ENCODE measurements at places on chromosomes 1 and 21. TPM values are rescaled to one million over a fixed set of nuclear protein-coding genes. Genes with fewer than 3 reads are reported as not detected.

The MMEL1 gene
- total RNA-seq = not detected

The FMO4 gene
- 2.3 TPM for total RNA-seq

The HFM1 gene
- 0.26 TPM for total RNA-seq

DNA sequence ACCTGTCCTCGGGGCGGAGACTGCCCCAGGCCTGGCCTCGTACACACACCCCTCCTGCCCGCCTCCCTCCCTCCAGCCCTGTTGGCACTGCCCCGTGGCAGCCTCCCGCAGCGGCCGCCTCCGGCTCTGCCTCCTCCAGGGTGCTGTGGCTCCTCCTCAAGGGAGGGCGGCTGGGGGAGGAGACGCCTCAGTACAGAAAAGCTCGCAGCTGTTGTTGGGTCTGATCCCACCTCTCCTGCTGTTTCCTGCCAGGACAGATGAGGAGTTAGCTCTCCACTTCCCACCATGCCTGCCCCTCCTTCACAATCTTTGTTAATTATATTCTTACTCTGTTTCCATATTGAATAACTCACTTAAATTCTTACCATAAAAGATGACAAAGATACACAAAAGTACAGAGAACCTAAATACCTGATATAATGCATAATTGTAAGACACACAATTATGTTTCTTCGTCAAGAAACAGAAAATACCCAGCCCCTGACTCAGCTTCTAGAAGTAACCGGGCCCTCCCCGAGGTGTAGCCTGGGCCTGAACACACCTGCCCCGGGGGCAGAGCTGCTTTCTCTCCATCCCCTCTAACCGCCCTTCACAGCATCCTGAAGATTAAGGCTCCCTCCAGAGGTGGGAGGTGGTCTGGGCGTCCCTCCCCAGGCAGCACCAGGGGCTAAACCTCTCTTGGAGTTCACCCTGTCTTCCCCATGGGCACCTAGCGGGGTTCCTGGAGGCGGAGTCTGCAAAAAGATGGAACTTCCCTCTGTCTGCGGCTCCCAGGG is 30.6 kb upstream of the COL6A1 start:
- DNase-seq = no peak

DNA sequence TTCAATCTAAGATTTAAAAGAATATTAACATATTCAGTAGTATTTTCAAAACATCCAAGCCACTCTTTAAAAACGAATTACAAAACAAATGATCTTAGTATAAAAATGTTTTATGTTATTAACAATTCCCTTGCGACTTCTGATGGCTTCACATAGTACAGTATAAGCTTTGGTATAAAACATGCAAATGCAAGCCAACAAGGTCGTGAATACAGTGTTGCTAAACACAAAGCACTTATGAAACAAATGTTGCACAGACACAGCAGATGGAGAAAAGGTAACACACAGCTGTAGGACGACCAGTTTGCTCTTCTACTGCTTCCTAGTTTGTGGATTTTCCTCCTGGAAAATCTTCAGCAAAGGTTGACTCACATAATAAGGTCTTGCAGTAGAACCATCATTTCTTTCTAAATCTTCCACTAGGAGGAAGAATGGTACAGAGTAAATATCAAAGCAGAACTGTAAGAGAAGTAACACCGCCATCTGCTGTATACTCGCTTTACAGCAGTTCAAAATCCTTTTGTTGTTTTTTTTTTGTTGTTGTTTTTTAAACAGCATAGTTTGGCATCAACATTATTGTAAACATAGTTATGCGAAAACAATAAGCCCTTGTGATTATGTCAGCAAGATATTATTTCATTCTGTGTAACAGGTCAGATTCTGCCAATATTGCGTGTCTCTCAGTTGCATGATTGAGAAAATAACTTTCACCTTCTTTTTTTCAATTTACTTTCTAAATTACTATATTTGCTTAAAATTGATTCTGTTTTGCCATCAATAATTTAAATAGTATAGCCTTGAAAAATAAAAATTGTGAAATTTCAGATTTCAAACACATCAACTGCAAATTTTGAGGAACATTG is 69.5 kb downstream of the LHX8 start:
- DNase-seq = peak; percentile 11

- DNase-seq = no peak
Measured at GRCh38 chr1:206784471-206784903, 12.2 kb upstream of the IL10 start.

GRCh38 chr1:205199931-205200299 is 11.6 kb downstream of the DSTYK start:
- DNase-seq = no peak

DNA sequence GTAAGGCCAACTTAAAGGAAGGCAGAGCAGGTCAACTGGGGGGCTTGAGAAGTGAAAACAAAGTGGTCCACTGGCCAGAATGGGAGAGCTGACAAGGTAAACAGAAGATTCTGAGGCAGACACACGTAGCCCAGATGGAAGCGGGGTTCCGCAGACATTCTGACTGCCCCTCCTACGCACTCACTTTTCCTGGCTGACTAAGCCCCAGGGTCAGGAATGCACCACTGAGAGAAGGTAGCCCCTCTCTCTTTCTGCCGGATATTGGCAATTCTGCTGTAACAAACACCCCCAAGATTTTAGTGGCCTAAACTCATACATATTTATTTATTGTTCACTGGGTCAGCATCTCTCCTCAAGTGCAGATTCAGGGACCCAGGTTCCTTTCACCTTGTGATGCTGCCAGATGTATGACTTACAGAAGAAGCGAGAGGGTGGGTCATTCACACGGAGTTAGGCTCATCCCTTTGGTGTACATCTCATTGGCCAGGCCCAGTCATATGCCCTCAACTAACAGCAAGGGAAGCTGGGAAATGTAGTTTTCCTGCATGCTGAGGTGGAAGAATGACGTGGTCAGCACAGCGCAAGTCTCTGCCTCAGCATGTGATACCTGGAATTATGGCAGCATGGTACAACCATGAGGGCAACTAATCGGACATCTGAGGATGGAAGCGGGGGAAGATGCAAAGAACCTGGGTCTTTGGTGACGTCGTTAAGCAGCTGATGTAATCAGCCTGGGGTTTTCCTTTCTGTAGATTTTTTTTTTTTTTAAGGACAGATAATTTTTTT is 43.4 kb upstream of the MRPS6 start:
- peak; percentile 62 for DNase-seq

Measured in Caco-2 (cell line).